Stimulated activated CD4-positive, alpha-beta T cell treated with anti-CD3 and anti-CD28 coated beads, Interleukin-1b, Interleukin-23, amount 100 ng/mL, for 4 hours (primary cell): ENCODE measurements at places on chromosomes 1 and 21.

GRCh38 chr1:84603941-84604830 is 29.9 kb upstream of the CTBS start:
- no peak for DNase-seq

DNA sequence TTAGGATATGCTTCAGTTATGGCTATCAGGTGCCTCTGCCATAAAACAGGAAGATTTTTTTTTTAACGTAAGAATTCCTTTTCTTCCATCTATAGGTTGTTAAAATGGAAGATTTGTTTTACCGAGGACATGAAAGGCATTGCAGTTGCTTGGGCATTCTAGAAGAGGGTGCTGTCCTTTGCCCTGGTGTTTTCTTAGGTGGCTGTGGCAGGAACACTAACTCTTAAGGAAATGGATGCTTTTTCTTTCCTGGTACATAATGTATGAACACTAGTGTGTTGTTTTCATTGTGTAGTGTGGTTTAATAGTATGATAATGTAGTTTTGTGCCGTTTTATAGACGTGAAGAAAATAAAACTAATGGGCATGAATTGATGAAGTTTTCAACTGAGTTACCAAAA is 47.2 kb downstream of the UCK2 start:
- no peak for DNase-seq

GRCh38 chr1:8578936-8579335 is 238.5 kb downstream of the RERE start:
- DNase-seq: no peak

DNA sequence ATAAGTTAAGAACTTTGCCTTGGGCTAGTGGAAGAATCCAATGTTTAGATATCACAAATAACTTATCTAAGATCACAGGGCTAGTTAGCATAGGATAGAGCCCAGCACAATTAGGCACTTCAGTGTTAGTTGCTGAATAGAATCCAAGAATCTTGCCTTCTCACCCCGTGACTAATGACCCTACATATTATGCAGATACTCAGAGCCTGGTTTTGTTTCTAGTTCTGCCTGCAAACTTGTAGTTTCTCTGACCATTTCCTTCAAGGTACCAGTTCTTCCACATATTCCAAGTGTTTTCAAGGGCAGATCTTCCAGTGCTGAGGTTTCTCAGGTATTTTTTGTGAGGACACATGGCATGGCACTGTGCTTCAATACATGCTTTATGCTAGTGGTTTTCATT is 239.3 kb downstream of the KCNK2 start:
- no peak for DNase-seq

GRCh38 chr1:41954533-41954944 is 35.8 kb upstream of the HIVEP3 start:
- DNase-seq: no peak

GRCh38 chr1:151581451-151581850 is 30.4 kb upstream of the SNX27 start:
- no peak for DNase-seq

DNA sequence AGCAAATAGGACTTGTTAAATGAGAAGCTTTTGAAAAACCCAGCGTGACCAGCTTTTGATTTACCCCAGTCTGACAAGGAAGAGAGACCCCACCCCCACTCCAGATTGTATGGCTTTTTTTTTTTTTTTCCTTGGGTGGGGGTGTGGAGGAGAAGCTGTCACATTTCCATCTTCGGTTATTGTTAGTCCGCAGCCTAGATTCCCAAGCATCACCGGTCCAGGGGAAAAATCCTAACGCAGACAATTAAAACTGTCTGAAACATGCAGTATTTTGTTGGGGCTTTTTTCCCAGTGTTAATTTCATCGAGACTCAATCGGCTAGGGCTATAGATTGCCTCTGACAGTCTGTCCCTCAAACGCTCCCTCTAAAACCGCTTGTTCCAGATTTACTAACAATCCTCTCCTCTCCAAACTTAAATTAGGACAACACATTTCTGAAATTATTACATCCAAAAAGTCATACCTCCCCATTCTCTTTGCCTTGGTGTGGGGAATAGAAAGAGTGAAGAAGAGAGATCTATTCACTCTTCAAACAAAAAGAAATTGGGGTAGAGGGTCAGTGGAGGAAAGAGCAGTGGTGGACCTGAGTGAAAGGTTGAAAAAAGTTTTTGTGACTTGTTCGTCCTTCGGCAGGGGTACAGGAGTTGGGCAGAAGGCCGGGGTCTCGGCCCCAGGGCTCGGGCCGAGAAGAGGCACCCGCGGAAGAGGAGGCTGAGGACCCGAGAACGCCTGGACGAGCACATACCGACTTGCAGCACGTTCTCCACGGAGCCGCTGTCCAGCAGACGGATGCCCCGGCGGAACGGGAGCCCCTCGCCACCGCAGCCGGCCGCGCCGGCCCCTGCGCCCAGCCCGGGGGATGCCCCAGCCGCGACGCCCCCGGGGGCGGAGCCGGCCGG is 1.1 kb downstream of the ZSWIM5 start:
- peak; percentile 9 for DNase-seq

GRCh38 chr1:183038333-183038866 is 15.2 kb downstream of the LAMC1 start:
- no peak for DNase-seq

GRCh38 chr1:113576271-113576670 is 183.0 kb downstream of the PHTF1 start:
- DNase-seq: no peak

DNA sequence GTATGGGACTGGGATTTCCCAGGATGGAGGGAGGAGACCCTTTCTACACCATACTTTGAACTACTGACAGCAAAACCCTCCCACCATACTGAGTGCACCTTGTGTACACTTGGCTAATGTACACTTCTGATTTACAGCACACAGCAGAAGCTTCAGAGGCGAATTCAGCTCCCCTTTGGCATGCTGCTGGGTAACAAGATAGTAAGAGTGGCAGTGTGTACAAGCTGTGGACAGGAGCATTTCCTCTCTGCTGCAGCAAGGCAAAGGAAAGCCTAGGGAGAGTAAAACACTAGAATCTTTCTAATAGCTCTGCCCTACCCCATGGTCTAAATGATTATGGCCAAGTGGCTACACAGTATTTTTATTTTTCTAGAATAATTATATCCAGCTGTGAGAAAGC is 83.9 kb upstream of the ARTN start:
- DNase-seq: no peak

- DNase-seq: no peak
These were observed 160.5 kb downstream of the PEX14 start for GRCh38 chr1:10635085-10635896.

DNA sequence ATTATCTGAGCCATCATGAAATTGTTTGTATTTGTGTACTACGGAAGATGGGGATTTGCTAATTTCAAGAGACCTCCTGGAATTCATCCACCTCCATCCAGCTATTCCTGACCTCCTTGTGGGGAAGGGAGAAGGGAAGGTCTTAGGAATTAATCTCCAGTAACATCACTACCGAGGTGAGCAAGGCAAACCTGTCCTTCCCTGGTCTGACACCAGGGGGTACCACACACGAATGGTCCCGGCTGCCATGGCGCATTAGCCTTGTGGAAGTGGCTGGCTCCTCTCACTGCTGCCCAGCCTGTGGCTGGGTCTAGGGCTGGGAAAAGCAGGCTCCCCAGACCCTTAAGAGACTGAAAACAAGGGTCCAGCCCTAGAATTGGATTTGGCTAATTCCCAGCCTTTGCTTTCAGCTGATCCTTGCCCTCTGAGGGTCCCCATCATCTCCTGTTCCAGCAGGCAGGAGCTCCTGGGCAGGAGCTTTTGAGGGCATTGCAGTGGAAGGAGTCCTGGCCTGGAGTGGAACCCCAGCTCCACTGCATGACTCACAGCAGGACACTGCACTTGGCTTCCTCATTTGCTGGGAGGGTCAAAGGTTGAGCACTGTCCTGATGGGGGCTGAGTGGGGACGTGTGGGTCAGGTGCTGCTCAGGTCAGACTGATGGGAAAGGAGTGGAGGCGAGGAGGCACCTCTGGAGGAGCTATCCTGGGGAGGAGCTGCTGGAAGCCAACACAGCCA is 34.8 kb downstream of the RIMS3 start:
- DNase-seq: peak; percentile 12

- DNase-seq: no peak
These were observed 518.5 kb downstream of the SMYD3 start for GRCh38 chr1:245988393-245989078.

DNA sequence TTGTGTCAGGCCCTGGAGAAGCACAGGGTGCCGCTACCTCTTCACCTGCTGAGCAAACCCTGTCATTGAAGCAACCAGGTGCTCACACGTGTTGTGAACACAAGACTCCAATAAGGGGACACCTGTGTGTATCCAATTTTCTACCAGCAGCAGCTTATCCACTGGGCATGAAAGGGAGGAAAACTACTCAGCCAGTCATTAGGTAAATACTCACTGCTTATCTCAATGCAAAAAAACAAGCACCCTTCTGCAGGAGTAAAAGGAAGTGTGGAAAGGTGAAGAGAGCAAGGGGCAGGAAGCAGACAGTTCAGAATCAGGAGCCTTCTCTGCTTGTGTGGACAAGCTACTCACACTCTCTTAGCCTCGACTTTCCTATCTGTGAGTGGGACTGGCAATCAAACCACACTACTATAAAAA is 148.9 kb downstream of the ETS2 start:
- DNase-seq: no peak

DNA sequence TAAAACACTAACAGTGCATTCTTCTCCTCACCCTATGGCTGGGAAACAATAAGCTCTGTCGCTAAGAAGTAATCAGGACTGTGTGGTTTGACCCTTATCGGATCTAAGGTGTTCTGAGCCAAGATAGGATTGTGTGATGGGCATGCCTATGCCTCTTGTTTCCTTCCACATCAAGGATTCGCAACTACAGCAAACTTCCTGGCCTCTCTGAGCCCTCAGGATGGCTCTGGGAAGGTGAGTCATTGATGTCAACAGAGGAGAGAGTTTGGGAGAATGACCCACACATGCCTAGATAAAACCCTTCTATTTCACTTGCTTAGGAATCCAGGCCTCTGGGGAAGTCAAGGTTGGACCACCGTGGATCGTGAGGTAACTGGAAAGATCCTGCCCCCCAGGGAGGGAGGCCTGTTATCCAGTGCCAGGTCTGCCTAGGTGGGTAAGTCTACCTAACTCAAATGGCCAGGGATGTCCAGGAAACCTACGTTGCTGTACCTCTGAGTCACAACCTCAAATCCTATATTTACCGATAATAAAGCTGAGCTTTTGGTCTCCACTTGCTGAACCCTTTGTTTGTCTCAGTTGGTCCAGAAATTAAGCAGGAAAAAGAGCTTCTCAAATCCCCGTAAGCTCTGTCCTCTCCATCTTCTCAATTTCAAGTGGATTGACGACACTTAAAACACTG is 27.4 kb downstream of the TIAM1 start:
- no peak for DNase-seq
